ENCODE measurements at places on chromosomes 13 and 19.

DNA sequence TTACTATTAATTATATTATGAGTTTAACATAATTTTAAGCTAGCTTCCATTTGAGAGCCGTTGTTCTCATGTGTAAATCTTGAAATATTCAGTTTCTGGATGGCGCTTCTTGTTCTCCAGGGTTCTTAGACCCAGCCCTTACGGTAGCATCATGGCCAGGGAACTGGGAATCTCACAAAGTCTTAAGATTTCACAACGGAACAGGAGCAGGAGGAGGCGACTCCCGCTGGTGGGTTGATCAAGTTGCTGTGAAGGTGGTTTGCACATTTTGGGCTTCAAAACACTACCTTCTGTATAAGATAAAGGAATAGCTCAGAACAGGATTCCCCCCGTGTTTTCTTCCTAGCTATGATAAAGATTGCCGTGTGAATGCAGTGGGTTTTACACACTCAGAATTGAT lies 2.8 kb downstream of the NAXD start:
- DNase-seq: peak; percentile 21

DNA sequence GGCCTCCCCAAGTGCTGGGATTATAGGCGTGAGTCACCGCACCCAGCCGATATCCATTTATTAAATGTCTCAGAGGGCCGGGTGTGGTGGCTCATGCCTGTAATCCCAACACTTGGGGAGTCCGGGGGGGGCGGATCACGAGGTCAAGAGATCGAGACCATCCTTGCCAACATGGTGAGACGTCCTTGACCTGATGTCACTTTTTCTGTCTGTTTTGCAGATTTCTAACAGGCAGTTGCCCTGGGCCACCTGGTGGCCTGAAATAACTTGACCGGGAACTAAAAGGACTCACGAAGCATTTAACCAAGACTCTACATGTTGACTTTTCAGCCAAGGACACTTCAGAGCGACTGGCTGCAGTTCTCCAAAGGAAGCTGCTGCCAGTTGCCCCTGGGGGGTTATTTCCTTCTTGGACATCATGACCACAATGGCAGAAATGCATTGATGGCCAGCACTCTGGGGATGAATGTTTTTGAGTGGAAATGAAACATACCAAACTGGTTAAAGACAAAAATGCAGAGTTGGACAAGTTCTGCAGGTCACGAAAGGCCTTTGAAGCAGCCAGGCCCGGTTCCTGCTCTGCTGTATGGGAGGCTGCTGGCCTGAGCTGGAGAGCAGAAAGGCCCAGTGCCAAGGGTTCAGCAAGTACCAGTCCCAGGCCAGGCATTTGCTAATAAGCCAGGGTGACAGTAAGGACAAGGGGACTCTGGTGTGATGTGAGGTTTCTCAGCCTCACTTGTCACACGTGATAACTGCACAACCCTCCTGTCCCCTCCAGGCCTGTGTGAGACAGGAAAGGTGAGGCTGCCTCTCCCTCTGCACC lies 8.3 kb downstream of the ZNF837 start:
- no peak for DNase-seq

- DNase-seq: no peak
These were observed 12.4 kb upstream of the RANBP3 start for GRCh38 chr19:5990289-5990797.

DNA sequence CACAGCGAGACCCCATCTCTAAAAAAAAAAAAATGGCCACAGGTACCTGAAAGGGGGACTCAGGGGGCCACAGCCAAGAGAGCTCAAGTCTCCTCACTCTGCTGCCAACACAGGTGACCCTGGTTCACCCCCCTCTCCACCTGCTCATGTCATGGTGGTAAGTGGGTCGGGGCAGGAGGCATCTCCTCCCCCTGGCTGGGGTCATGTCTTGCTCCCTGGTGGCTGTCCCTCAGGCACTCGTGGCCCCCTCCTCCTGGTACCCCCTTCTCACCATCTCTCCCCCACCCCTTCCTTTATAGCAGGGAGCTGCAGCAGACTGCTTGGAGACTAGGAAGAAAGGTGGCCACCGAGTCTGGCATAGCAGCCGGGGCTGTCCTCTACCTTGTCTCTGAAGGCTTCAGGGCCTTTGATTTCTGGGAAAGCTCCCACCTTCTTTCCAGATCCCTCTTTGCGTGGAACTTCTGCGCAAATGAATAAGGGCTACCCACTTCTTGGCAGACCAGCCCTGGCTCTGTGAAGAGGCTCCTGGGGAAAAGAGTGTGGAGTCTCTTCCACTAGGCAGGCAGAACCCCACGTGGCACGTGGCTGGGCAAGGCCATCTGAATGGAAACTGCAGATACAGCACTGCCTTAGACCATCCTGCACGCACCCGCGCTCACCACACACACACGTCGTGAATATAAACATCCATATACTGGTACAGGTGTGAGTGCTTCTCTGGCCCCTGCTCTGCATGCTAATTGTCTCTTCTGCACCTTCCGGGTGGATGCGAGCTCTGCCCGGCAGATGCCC lies 20.1 kb upstream of the MIER2 start:
- no peak for DNase-seq

- DNase-seq: no peak
These were observed 29.1 kb downstream of the GATAD2A start for GRCh38 chr19:19434483-19435045.

- DNase-seq: peak; percentile 26
These were observed 455.7 kb downstream of the SUCLA2 start for GRCh38 chr13:47545201-47546024.

DNA sequence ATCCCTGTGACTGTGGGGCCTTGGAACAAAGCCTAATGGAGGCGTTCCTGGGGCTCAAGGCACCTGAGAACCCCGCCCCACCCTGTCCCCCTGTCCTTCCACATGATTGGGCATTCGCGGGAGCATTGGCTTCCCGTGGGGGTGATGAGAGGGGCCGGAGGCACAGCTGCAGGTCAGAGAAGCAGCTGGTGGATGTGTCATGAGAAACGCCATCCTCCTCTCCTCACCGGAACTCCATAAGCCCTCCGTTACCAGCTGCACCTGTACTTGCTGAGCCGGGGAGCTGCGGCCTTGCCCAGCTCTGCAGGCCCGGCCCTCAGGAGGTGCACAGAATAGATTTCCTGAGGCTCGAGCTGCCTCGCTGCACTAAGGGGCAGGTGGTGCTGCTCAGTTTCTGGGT lies 42.0 kb downstream of the CAPN12 start:
- no peak for DNase-seq

GRCh38 chr13:75847588-75847987 lies 211.5 kb downstream of the LMO7 start:
- DNase-seq: no peak

- no peak for DNase-seq
These were observed 336.0 kb downstream of the SUCLA2 start for GRCh38 chr13:47665043-47665442.

DNA sequence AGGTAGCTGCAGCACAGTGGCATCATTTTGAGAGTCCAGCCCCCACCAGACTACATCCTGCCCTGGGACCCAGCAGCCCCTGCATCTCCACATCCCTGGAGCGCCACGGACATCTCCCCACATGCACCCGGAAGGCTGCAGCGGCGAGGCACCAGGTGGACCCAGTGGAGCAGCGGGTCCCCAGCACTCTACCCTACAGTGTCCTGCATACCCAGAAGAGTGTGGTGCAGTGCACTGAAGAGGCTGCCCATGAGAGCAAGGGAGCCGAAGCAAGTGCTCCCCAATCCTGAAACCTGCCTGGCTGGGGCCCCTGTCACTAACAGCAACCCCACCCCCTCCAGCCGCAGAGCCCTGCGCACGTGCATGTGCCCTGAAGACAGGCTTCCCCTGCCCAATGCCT lies 21.3 kb upstream of the SLC7A9 start:
- no peak for DNase-seq

DNA sequence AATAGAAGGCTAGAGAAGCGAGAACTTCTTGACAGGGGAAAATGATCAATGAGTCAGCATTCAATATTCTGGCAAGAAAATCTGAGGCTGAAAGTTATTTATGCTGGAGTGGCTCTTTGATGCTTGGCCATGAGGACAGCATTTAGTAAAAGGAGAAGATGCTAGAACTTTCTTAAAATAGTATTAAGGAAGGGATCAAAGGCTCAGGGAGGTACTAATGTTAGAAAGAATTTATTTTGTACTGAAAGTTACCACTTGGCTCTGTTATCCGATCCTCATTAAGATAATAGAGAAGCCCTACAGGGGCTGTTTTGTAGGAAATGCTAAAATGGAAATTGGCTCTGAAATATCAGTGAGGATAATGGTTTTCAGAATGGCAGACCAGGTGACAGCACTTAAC lies 1774.6 kb upstream of the PCDH20 start:
- DNase-seq: peak; percentile 3

DNA sequence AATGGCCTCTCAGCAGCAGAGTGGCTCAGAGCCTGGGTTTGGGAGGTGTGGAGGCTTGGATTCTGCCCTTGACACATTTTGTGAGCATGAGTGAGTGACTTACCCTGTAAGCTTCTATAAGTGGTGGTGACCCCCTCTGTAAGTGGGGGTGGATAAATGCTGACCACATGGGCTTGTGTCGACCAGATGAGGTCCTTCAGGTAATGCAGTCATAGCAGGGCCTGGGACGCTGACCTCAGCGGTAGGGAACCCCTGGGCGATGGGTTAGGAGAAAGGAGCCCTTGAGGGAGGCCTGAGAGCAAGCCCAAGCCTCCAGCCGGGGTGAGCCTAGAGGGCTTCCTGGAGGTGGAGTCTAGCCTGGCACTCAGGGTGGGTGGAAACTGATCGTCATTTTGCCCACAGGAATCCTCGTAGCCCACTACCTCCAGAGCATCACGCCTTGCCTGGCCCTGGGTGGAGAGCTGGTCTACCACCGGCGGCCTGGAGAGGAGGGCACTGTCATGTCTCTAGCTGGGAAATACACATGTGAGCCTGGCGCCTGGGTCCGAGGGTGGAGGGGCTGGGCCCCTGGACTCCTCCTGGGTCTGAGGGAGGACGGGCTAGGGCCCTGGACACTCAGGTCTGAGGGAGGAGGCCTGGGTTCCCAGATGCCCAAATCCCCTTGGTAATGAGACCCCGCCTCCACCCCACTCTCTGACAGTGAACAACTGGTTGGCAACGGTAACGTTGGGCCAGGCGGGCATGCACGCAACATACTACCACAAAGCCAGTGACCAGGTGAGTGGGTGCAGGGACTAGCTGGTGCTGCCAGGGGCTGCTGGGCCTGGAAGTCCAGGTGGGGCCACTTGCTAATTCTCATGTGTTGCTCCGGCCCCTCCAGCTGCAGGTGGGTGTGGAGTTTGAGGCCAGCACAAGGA lies 5.0 kb upstream of the APOE start:
- DNase-seq: no peak

- peak; percentile 44 for DNase-seq
These were observed at the start of gene APC2 for GRCh38 chr19:1449467-1450442. APC2 (plus strand) TSS chr19:1450121; CDS start chr19:1453002, 2,881 bp downstream.

DNA sequence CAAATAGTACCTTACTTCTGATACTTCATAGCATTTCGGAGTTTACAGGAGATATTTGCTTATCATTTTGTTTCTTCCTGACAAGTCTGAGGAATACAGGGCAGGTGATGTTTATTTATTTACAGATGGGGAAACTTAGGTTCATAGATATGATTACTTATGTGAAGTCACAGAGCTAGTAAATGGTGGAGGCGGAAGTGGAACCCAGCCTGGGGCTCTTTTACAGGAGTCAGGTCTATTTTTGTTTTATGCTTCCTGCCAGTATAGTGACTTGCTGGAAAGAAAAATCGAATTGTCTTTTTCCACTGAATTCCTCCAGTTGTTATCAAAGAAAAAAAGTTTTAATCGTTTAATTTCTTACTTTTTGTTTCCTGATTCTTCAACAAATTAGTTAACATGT lies 66.5 kb downstream of the DGKH start:
- no peak for DNase-seq

DNA sequence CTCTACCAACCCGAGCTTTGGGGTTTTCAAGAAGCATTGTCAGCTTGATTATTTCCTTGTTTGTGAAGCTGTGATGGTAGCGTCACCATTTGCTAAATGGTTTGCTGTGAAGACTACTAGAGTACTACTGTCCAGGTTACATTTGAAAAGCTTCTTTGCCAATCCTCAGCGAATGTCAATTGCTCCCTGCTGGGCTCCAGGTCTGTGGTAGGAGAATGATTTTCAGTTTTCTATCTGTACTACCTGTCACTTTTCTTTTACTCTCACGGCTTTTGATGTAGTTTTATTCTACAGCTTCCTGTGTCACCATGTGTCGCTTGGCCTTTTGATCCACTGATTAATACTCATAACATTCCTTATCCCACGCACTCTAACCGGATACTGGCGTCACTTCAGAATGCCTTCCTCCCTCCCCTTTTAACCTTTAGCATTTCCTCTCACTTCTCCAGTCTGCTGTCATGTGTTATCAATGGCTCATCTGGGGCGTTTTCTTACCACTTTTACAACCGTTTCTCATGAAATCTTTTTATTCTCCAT lies 7.5 kb upstream of the GPR183 start:
- DNase-seq: peak; percentile 50

- DNase-seq: no peak
These were observed 9.1 kb downstream of the COL4A2 start for GRCh38 chr13:110316196-110316595.

GRCh38 chr13:78102121-78102677 lies 183.6 kb upstream of the EDNRB start:
- peak; percentile 55 for DNase-seq

GRCh38 chr19:46049597-46049996 lies 8.8 kb upstream of the IGFL4 start:
- no peak for DNase-seq

- peak; percentile 97 for DNase-seq
These were observed 46.5 kb downstream of the TGDS start for GRCh38 chr13:94549232-94550061.

- DNase-seq: no peak
These were observed 26.7 kb downstream of the CAB39L start for GRCh38 chr13:49417161-49417560.

GRCh38 chr19:57052081-57052480 lies 67.7 kb upstream of the USP29 start:
- no peak for DNase-seq

- no peak for DNase-seq
These were observed 5.1 kb downstream of the ZSWIM9 start for GRCh38 chr19:48175578-48175977.

DNA sequence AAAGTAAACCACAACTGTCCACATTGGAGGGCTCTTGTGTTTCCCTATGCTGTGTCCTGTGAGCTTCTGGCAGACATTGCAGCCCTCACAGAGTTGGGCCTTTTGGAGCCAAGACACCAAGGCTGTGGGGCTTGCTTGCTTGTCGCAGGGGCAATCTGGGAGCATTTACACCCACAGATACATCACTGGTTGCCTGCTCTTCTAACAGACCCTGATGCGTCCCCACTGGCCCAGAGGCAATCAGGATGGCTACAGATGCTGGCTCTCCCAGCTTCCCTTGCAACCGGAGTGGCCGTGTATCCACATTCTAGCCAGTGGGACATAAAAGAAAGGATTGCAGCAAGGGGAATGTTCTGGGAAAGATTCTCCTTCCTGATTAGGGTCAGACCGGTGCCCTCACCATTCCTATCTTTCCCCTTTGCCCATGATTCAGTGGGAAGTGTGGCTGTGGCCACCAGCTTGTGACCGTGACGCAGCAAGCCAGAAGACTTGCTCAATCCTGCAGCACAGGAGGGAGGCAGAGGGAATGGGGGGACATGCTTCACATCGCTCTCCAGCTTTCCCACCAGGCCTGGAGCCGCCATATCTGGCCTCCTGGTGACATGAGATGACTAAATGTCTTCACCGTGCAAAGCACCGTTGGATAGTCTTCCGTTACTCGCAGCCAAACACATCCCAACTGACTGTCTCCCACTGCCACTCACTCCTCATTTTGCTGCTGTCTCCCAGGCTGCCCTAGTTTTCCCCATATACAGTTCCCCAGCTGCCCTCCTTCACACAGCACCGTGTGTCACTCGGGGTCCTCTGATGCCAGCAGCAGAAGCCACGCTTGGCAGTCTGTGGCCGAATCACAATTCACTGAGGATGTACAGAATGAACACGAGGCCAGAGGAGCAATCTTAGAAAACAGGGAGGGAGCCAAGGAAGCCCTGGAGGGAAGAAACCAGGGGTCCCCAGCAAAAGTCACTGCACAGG lies 151.0 kb downstream of the DPF1 start:
- no peak for DNase-seq

Measured in mesenchymal stem cell (in vitro differentiated cells and primary cell).